ENCODE measurements at places on chromosomes 4 and X.

DNA sequence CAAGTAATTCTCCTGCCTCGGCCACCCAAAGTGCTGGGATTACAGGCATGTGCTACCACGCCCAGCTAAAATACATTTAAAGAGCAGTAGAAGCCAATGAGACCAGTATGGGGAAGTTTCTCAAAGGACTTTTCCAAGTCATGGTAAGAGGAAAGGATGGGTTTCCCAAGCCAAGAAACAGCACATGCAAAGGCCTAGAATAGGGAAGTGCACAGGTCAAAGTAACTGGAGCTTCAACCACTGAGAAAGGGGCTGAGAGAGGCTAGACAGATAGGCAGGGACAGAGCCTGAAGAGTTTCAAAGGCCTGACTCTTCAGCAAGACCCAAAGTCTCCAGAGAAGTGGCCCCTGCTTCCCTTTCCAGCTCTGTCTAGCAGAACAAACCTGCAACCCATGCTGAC lies 162.1 kb downstream of the CORIN start:
- no peak for DNase-seq

GRCh38 chrX:133544115-133544514 lies 128.8 kb upstream of the GPC4 start:
- no peak for DNase-seq

- no peak for DNase-seq
Measured at GRCh38 chr4:122889726-122890125, 32.7 kb downstream of the NUDT6 start.

DNA sequence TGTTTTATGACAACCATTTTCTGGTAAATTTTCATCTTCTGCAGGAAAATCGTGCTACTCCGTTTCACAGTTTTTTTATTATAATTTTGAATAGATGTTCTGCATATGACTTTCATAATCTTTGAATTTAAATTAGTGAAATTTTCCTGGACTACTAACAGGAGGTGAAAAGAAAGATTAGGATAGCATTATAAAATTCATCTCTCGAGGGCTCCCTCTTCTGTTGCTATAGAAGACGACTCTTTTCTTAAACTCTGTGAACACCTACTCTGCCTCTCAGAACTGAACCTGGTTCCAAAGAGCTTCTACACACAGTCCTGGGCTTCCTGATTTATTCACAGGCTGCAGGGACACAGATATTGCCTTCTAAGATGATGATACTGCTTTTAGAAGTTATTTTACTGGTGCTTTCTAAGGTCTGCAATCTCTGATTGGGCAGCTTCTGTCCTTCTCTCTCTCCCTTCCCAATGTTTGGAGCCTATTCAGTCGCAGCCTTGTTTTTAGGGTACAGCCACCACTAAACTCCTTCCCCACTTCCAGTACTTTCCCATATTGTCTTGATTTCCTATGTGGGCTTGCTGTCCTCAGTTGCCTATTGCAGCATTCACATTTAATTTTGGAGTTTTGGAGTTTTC lies 10.1 kb upstream of the SAP30 start:
- no peak for DNase-seq

DNA sequence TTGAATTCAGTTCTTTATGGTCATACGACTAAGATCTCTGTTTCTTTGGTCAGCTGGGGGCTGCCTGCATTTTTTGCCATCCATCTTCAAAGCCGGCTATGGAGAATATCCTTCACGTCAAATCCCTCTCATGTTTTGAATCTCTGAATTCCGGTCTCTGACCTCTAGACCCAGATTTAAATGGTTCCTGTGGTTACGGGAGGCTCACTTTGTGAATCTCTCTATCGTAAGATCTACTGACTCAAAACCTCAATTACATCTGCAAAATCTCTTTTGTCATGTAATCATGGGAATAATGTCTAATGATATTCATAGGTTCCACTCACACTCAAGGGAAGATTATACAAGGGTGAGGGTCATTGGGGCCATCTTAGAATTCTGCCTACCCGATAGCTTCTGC lies 5.7 kb upstream of the MPC1L start:
- no peak for DNase-seq

- no peak for DNase-seq
Measured at GRCh38 chrX:35699642-35700041, 98.5 kb upstream of the MAGEB16 start.

GRCh38 chr4:116099596-116099995 lies 985.8 kb downstream of the TRAM1L1 start:
- no peak for DNase-seq

GRCh38 chr4:55125763-55126541 lies 557 bp upstream of the KDR start:
- no peak for DNase-seq

GRCh38 chrX:68647156-68647957 lies at the start of gene STARD8:
Gene STARD8 (plus strand): TSS chrX:68647666. CDS start chrX:68647883, 217 bp downstream.
- DNase-seq: no peak

- DNase-seq: no peak
Measured at GRCh38 chrX:124217304-124218251, 114.9 kb upstream of the TEX13D start.

GRCh38 chrX:38008658-38009057 lies 2.3 kb downstream of the SYTL5 start:
- DNase-seq: no peak

GRCh38 chr4:81499840-81500239 lies 28.1 kb upstream of the RASGEF1B start:
- DNase-seq: no peak

DNA sequence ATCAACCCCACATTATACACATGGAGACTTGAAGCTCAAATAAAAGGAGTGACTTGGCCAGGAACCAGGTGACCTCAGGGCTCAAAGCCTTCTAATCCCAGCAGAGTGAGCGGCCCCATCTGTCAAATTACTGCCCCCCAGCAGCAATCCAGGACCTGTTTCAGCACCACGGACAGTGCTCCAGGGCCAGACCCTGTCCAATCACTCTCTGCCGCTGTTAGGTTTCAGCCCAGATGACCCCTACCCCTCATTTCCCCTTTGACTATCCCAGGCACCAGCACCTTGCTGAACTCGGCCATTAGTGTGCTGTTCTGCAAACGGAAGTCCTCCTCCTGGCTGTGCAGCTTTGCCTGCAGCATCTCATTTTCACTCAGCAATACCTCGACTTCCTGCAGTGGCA lies 5.1 kb downstream of the GRIPAP1 start:
- DNase-seq: no peak

DNA sequence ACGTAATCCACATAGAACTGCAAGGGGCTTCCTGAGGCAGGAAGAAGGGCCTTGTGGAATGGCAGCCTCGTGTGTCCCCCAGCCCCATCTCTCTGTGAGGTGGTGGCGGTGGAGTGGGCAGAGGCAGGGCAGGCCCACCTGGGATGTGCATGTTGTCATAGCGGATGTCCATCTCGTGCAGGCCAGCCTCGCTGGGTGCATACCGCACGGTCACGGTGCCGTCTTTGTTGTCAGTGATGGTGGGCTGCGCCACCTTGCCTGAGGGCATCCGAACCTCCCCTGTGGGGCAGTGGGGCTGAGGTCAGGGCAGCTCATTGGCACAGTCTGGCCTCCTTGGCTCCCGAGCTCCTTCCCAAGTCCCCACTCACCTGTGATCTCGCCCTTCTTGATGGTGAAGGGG lies 20.4 kb downstream of the FLNA start:
- DNase-seq: no peak

DNA sequence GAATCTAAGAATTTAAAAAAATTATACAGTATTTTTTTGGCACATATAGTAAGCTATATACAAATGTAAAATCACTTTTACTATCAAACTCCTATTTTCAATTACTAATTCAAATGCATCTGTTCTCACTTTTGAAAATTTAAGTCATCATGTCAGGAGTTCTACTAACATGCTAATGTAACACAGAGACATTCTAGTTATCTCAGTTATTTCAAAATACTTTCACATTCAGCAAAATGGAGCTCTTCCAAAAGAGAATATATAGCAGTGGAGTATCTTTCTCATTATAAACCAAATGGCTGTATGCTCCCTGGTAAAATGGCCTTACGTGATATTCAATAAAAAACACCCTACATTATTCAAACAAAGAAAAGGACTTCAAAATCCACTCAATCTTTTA lies 42.3 kb downstream of the RFC1 start:
- DNase-seq: no peak

- no peak for DNase-seq
Measured at GRCh38 chr4:5710961-5711478, at the start of gene EVC. Gene EVC (plus strand): TSS chr4:5711201. CDS start chr4:5711381, 180 bp downstream.

DNA sequence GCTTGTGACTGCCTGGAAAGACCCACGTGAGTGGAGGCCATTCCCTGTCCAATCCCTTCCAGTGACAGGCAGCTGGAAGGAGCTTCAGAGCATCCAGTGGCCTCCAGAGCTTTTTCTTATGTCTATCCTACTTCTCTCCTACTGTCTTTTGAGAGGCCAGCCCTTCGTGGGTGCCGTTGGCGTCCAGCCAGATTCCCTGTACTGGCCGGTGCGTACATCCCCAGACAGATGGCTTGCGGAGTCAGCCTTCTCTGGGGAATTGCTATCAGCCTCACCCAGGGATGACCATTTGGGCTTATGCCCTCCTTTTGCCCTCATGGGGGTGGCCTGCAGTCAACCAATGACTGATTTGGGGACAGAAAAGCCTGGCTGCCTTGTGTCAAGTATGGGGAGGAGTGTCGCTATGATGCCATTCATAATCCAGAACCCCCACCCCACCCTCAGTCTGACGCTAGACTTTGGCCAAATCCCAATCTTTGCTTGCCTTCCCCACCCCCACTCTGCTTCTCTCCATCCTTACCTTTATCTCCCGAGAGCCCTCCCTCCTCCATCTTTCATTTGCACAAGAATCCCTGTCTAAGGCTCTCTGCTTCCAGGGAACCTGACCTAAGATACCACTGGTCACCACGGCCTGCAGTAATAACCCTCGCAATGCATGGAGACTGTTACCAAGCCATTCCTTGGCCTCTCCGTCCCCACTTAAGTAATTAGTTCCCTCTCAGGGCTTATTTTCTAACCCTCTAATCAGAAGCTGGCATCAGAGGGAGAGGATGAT lies 150.3 kb upstream of the BCOR start:
- DNase-seq: no peak

DNA sequence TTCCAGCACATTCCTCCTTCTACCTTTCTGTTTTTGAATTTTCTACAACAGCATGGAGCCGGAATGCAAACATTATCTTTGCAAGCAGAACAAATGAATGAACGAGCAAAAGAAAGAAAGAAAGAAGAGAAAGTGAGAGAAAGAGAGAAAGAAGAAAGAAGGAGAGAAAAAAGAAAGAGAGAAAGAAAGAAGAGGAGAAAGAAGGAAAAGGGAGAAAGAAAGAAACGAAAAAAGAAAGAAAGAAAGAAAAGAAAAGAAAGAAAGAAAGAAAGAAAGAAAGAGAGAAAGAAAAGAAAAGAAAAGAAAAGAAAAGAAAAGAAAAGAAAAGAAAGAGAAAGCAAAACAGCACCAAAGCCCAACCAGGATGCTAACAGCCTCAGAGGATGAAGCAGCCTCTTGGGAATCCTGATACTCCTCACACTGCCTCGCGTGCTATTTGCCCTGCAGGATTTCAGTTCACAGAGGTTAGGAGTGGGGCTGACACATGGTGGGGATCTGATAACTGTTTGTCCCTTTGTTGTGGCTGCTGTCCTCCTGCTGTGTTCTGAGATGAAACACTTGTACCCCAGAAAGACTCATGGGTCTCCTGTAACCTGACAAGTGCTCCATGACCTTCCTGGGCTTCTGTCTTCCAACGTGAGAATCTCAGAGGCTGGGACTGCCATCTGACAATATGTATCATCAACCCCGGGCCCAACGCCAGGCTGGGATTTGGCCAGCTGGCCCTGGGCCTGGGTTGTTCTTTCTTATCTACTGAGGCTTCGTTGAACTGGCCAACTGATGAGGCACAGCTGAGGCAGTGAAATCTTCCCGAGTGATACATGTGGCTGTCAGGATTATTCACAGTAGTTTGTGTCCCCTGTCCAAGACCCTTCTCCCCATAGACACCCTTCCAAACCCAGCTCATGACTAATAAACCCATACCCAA lies 61.0 kb downstream of the SEPSECS start:
- no peak for DNase-seq

GRCh38 chr4:118338981-118339765 lies 13.6 kb downstream of the PRSS12 start:
- no peak for DNase-seq

DNA sequence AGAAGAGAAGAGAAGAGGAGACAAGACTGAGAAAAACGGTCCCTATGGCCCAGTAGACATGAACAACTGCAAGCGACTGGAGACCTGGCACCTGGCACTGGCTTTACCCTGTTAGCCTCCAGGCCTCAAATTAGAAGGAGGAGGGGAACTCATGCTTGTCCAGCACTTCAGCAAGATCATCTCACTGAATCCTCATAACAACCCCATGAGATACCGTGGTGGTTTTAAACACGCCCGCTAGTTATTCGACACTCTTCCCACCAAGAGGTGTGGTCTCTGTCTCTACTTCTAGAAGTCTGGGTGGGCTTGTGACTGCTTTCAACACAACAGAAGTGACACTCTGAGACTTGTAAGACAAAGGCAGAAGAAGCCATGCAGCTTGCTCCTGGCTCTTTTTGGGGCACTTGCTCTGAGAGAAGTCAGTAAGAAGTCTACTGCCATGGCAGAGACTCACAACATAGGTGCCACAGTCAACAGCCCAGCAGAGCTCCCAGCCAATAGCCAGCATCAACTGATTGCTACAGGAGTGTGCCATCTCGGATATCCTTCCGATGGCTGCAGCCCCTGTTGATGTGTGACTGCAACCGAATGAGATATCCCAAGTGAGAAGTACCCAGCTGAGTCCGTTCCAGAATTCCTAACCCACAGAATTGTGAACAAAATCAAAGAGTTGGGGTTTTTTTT lies 34.0 kb upstream of the BCOR start:
- no peak for DNase-seq

- no peak for DNase-seq
Measured at GRCh38 chr4:140059159-140059558, 94.8 kb downstream of the MAML3 start.

GRCh38 chrX:119552508-119552907 lies 12.7 kb downstream of the STEEP1 start:
- DNase-seq: no peak

DNA sequence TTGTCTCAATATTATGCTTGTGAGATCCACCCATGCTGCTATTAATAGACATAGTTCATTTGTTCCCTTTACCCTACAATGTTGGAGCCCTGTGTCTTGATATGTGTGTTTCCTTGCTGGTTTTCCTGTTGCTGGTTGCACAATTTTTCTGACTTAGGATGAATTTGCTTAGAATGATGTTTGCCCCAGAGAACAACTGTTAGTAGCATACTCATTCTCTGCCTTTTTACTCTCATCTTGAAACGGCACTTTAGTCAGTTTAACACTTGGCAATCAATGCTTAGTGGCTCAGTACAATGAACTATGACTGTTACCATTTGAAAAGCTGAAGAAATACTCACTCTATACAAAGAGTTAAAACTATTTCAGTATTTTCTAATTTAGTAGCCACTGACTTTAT lies 158.8 kb upstream of the NDST4 start:
- DNase-seq: no peak

- peak; percentile 33 for DNase-seq
Measured at GRCh38 chrX:130170752-130171445, 863 bp upstream of the RAB33A start.

DNA sequence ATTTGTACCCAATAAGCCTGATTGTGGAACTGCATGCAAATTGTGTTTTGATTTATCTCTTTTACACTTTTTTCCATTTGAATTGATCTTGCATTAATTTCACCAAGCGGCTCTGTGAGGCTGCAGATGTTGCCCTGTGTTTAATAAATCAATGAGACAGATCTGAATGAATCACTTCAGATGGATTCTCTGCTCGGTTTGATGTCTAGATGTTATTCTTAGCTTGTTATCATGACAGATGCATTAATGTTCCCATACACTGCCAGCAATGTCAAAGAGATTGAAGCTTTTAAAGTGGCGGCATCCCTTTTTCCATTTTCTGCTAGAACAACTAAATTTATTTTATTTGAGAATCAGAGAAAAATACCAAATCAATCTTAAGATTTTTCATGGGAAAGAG lies 6.3 kb downstream of the DACH2 start:
- DNase-seq: no peak

- no peak for DNase-seq
Measured at GRCh38 chrX:38045538-38046096, 39.3 kb downstream of the SYTL5 start.
